ENCODE measurements at places on chromosomes 3 and 15.

- no peak for DNase-seq
These were observed 40.4 kb downstream of the CACNA1D start for GRCh38 chr3:53534676-53535400.

DNA sequence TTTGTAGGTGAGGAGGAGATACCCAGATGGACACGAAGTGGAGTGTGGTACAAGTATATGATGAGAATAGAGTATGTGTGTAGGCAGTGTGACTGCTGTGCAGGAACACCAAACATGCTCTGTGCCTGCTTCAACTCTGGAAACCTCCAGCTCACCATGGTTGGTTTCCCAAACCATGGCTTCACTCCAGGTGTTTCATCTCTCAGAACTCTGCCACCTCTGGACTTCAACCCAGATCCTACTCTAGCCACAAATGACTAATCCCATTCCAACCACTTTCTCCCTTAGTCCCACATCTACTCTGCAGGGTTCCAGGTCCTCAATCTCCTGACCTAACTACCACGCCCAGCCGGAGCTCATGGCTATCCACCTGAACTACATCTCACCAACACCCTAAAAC, 102.1 kb downstream of the RYK start:
- DNase-seq, result peak; percentile 24

- peak; percentile 68 for DNase-seq
These were observed 605.8 kb upstream of the DPPA4 start for GRCh38 chr3:109943181-109943580.

GRCh38 chr3:50550079-50550736, 17.3 kb downstream of the C3orf18 start:
- peak; percentile 65 for DNase-seq

GRCh38 chr3:76646921-76647562, 392.9 kb upstream of the ROBO2 start:
- DNase-seq, result no peak

GRCh38 chr3:131988209-131988608, 46.6 kb downstream of the CPNE4 start:
- no peak for DNase-seq

- DNase-seq, result no peak
These were observed 71.0 kb downstream of the TRIM42 start for GRCh38 chr3:140748903-140749302.

- DNase-seq, result no peak
These were observed 39.7 kb upstream of the TM4SF1 start for GRCh38 chr3:149417174-149417573.

DNA sequence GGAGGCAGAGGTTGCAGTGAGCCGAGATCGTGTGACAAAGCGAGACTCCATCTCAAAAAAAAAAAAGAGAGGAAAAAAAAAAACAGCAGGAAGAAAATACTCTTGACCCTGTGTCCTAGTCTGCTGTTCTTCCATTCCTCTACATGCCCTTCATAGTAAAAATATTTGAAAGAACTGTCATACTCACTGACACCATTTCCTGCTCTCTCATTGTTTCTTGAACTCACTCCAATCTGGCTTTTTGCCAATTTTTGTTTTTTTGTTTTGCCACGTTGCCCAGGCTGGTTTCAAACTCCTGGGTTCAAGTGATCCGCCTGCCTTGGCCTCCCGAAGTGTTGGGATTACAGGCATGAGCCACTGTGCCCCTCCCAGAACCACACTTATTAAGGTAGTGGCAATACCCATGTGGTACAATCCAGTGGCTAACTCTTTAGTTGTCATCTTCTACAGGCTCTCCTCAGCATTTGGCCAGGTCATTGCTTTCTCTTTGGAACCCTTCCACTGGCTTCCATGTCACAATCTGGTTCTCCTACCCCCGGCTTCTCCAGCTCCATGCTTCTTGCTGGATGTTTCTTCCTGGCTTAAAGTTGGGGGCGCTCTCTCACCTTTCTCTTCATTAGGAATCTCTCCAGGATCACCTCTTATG, 238.2 kb upstream of the C2CD4B start:
- peak; percentile 63 for DNase-seq

Measured in foreskin fibroblast (primary cell).